MCF 10A (cell line): ENCODE measurements at places on chromosomes 4 and X. TPM values are rescaled to one million over a fixed set of nuclear protein-coding genes. Genes with fewer than 3 reads are reported as not detected.

The PPP2R2C gene
- total RNA-seq: 3.6 and 7.5 TPM in 2 replicates

The NDP gene
- total RNA-seq: not detected in 2 replicates

The PLAC8 gene
- 2.0 and 3.3 TPM in 2 replicates for total RNA-seq

The DGKK gene
- not detected in 2 replicates for total RNA-seq

The ASB5 gene
- not detected in 2 replicates for total RNA-seq

The SOWAHD gene
- not detected in 2 replicates for total RNA-seq

The NLGN4X gene
- total RNA-seq: 1.6 and 2.2 TPM in 2 replicates

The OTC gene
- not detected in 2 replicates for total RNA-seq

The CCSER1 gene
- 0.63 and 0.74 TPM in 2 replicates for total RNA-seq

The STATH gene
- not detected in 2 replicates for total RNA-seq

The GUCY1B1 gene
- 0.34 TPM in 1 of 2 replicates, not detected in the other for total RNA-seq

The NMU gene
- total RNA-seq: 4.7 and 8.5 TPM in 2 replicates

The SPATA18 gene
- total RNA-seq: 23.0 and 28.9 TPM in 2 replicates

The POU4F2 gene
- total RNA-seq: not detected in 2 replicates

The ESX1 gene
- total RNA-seq: not detected in 2 replicates

The NKX3-2 gene
- total RNA-seq: 0.34 and 0.42 TPM in 2 replicates

The HTN3 gene
- not detected in 2 replicates for total RNA-seq

The RPS6KA3 gene
- 31.9 and 42.4 TPM in 2 replicates for total RNA-seq

The DUSP9 gene
- total RNA-seq: not detected in 2 replicates

The DNAAF6 gene
- not detected in 2 replicates for total RNA-seq

The COL4A5 gene
- 122 and 138 TPM in 2 replicates for total RNA-seq

The PGK1 gene
- 279 and 310 TPM in 2 replicates for total RNA-seq

The DCAF12L2 gene
- total RNA-seq: not detected in 2 replicates

The TASL gene
- not detected in 2 replicates for total RNA-seq

The GPC3 gene
- 0.32 and 0.37 TPM in 2 replicates for total RNA-seq

The USP51 gene
- total RNA-seq: 0.17 TPM in 1 of 2 replicates, not detected in the other

The CSAG2 gene
- not detected in 2 replicates for total RNA-seq

The NPNT gene
- 0.09 TPM in 1 of 2 replicates, not detected in the other for total RNA-seq
